ENCODE measurements at places on chromosomes 13 and 19.

DNA sequence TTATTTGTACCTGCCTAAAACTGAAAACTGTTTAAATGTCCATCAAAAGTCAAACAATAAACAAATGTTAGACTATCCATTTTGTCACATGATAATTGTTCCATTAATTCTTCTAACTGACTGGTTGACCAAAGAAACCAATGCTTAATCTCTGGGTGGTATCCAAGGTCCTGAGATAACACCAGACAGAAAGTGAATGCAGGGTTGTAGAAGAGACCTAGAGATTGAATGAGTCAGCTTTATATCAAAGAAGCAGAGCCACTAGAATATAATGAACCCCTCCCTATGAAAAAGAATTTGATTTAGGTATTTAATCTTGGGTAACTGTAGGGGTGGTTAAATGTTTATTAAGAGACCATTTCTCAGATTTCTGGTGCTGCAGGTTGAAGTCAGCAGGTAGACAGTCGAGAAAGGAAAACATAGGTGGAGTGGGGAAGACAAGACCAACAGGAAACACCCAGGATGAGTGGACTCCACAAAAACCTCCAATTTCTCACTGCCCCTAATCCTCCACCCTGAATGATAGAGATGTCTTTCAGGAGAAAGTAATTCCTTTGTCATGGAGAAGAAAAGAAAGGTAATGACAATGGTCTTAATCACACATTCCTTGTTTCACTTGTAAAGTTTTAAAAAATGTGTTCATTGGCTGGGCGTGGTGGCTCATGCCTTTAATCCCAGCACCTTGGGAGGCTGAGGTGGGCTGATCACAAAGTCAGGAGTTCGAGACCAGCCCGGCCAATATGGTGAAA is 536.4 kb downstream of the IRS2 start:
- DNase-seq = no peak

GRCh38 chr19:27776524-27776923 is 1436.4 kb downstream of the UQCRFS1 start:
- DNase-seq = no peak

- DNase-seq = no peak
Observed at GRCh38 chr19:11378319-11379189, 4.1 kb downstream of the SWSAP1 start.

GRCh38 chr13:112347986-112348385 is 28.2 kb upstream of the SPACA7 start:
- DNase-seq = no peak

DNA sequence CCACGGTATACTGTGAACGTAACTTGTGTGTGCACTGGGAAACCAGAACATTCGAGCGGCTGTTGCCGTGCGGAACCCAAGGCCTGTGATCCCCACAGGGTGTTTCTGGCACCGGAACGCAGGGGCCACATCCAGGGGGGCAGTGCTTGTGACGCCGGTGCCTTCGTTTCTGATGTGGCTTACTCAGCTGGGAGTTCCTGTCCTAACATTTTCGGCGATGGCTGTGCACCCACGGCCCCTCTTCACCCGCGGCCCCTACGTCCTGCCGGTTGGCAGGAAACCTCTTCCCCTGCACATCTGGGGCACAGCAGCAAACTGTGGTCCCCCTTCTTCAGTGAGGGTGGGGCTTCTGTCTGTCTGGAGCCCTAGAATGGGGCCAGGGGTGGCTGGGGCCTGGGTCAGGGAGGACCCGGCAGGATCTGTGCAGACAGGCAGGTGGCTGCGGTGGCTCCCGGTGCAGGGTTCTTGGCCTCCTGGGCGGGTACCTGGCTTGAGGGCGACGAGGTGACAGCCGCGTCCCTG is 26.2 kb downstream of the CSNK1G2 start:
- DNase-seq = no peak

GRCh38 chr19:29294343-29294811 is 81.4 kb upstream of the UQCRFS1 start:
- no peak for DNase-seq

- DNase-seq = no peak
Observed at GRCh38 chr13:110269509-110270185, 37.3 kb downstream of the COL4A1 start.

- DNase-seq = no peak
Observed at GRCh38 chr19:44909775-44910174, 4.2 kb downstream of the APOE start.

GRCh38 chr13:76646946-76647345 is 239.3 kb downstream of the KCTD12 start:
- no peak for DNase-seq

- DNase-seq = no peak
Observed at GRCh38 chr19:15479391-15480345, at the start of gene PGLYRP2. Gene PGLYRP2, minus strand, starts transcription at chr19:15479501. Its CDS starts 130 bp downstream, at chr19:15479371.

GRCh38 chr13:45713721-45714120 is 11.6 kb downstream of the CBY2 start:
- DNase-seq = no peak

DNA sequence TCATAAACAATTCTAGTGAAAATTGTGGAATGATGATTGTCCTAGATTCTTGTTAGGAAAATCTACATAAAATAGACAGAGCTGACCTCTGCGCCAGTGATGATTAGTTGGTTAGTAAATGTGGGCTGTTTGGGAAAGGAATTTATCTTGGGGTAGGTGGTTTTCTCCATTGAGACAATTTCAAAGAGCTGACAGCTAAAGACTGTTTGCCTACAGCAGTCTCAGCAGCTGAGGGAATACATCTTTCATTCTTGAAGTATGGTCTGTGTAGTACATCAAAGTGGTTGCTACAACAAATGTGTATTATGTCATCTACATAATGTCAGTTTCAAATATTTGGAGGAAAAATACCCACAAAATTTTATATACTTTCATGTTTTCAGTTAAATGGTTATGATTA is 117.2 kb upstream of the TRPC4 start:
- DNase-seq = no peak

- DNase-seq = peak; percentile 5
Observed at GRCh38 chr19:53977429-53977990, 13.9 kb upstream of the CACNG6 start.

- no peak for DNase-seq
Observed at GRCh38 chr19:42150364-42150763, 18.1 kb upstream of the POU2F2 start.

DNA sequence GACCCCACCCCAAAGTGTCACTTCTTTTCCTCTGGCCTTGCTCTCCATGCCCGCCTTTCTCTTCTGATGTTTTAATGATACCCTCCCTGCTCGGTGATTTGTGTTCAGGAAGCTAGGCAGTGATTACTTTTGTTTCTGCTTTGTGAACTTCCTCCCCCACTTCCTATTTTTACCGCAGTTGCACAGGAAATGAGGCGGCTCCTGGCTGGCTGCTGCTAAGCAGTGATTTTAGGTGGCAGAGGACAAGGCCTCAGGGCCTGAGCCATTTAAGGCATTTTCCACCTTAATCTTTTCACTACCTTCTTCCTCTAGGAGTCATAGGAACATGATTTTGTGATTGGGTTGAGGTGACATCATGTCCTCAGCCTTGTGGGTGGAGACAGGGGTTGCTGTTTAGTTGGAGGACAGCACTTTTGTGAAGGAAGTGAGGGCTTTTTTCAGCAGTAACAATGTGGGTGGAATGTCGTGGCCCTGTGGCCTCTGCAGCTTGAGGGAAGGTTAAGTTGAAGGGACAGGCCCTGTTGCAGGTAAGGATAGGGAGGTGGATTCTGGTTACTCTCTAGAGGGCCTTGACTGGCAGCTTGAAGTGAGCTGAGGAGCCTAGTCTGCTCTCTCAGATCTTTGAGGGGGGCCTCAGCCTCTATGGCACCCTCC is 15.7 kb downstream of the GARRE1 start:
- DNase-seq = peak; percentile 86

DNA sequence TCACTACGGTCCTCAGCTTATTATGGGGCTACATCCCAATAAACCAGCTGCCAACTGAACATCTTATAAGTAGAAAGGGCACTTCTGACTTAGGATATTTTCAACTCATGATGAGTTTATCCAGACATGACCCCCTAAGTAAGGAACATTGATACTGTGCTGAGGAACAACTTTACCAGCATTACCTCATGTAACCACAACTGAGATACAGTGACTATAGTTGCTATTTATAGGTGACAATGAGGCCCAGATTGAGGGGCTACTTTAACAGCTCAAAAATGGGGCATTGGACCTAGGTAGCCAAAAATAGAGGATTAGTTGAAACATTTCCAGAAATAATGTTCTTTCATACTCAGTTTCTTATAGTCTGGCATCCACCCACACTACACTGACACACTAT is 26.8 kb downstream of the SKA3 start:
- no peak for DNase-seq

GRCh38 chr19:39369200-39369599 is 21.7 kb downstream of the PAF1 start:
- DNase-seq = no peak

- DNase-seq = no peak
Observed at GRCh38 chr13:42497798-42498197, 76.2 kb upstream of the TNFSF11 start.

DNA sequence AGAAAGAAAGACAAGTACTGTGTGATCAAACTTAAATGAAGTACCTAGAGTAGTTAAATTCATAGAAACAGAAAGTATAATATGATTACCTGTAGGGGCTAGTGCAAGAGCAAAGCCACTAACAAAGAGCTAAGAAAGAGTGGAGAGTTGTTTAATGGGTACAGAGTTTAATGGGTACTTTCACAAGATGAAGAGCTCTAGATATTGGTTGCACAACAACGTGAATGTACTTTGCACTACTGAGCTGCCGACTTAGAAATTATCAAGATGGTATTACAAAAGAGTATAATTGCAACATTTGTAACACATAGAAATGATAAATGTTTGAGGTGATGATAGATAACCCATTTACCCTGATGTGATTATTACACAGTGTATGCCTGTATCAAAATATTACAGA is 140.3 kb upstream of the GPC6 start:
- DNase-seq = no peak

- no peak for DNase-seq
Observed at GRCh38 chr19:33304760-33305647, 2.7 kb upstream of the CEBPA start.

- no peak for DNase-seq
Observed at GRCh38 chr13:85896516-85897450, 97.6 kb upstream of the SLITRK6 start.
